ENCODE measurements at places on chromosomes 3 and 15. TPM values are rescaled to one million over a fixed set of nuclear protein-coding genes. Genes with fewer than 3 reads are reported as not detected.

DNA sequence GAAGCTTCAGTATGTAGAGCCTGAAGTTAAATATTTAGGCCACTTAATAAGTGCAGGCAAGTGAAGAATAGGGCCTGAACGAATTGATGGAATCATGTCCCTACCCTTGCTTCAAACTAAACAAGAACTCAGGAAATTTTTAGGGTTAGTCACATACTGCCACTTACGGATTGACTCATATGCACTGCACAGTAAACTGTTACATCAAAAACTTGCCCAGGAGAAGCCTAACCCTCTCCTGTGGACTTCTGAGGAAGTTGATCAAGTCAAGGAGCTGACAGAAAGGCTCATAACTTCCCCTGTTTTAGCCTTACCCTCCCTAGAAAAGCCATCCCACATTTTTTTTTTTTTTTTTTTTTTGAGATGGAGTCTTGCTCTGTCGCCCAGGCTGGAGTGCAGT, 20.6 kb upstream of the KBTBD12 start:
- H3K36me3 ChIP-seq, result no peaks in the 10 kb centered on the region
- no peaks in the 10 kb centered on the region for H3K4me1 ChIP-seq
- H3K27ac ChIP-seq, result no peak overlapping the region
- no peaks in the 10 kb centered on the region for H3K27me3 ChIP-seq
- H3K4me3 ChIP-seq, result no peak overlapping the region

- no peaks in the 10 kb centered on the region for H3K36me3 ChIP-seq
- H3K4me1 ChIP-seq, result no peaks in the 10 kb centered on the region
- DNase-seq, result no peak
- no peaks in the 10 kb centered on the region for H3K27me3 ChIP-seq
- no peak overlapping the region for H3K27ac ChIP-seq
These were observed 5.8 kb downstream of the GUCA1C start for GRCh38 chr3:108947855-108948254.

GRCh38 chr15:68417051-68417450, 14.9 kb downstream of the ITGA11 start:
- H3K4me1 ChIP-seq, result peaks cover 12% of the 10 kb centered on the region
- H3K4me3 ChIP-seq, result no peak overlapping the region
- DNase-seq, result no peak
- H3K27me3 ChIP-seq, result no peaks in the 10 kb centered on the region

- H3K4me1 ChIP-seq, result peaks cover 1% of the 10 kb centered on the region
- H3K27ac ChIP-seq, result no peak overlapping the region
- H3K4me3 ChIP-seq, result no peak overlapping the region
- H3K36me3 ChIP-seq, result no peaks in the 10 kb centered on the region
- no peak for DNase-seq
- H3K27me3 ChIP-seq, result no peaks in the 10 kb centered on the region
These were observed 127.2 kb downstream of the CD47 start for GRCh38 chr3:107963581-107963980.

GRCh38 chr15:58492661-58493397, 61.0 kb downstream of the LIPC start:
- H3K27ac ChIP-seq, result no peak overlapping the region
- H3K27me3 ChIP-seq, result no peaks in the 10 kb centered on the region
- no peaks in the 10 kb centered on the region for H3K36me3 ChIP-seq
- H3K4me3 ChIP-seq, result no peak overlapping the region
- DNase-seq, result no peak
- no peaks in the 10 kb centered on the region for H3K4me1 ChIP-seq

TNNC1 gene
- 31.3 TPM for total RNA-seq

EFCC1 gene
- 5.2 TPM for total RNA-seq

SGO1 gene
- total RNA-seq, result 1.0 TPM

MB21D2 gene
- 5.4 TPM for total RNA-seq

TRPM1 gene
- not detected for total RNA-seq

Data from lung (tissue), 17 donors.